ENCODE measurements at places on chromosomes 7 and 10.
A peak's percentile ranks its signal among the peaks of the same experiment; 100 is the strongest.

DNA sequence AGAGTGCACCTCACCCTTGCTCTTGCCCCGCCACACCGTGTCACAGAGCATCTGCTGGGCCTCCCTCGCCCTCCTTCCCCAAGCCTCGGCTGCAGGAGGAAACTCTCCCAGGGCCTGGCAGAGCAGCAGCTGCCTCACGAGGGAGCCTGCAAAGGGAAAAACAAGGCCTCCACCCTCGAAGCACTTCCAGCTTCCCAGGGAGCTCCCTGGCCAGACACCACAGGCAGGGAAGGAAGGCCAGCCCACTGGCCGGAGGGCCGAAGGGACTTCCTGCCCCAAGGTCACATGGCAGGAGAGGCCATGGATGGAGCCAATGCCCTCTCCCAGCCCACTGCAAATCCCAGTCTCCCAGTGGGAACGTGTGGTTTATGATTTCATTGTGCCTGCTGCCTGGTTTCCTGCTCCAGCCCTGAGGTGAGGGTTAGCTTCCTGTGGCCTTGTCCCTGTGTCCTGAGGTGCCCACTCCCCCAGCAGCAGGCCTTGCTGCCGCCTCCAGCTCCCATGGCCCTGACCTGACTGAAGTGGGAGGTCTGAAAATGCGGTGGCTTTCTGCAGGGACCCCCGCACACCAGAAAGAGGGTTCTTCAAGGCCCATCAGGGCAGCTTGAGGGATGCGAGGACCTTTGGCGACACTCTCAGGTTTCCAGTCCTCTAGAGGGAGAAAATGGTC lies 100.5 kb upstream of the PPIF start:
- no peak for DNase-seq

- no peak for DNase-seq
Observed at GRCh38 chr10:67004690-67005089, 78.9 kb downstream of the LRRTM3 start.

GRCh38 chr7:77687747-77688144 lies 8.5 kb upstream of the RSBN1L start:
- DNase-seq: no peak

GRCh38 chr10:97188261-97188711 lies 2.5 kb upstream of the SLIT1 start:
- DNase-seq: no peak

DNA sequence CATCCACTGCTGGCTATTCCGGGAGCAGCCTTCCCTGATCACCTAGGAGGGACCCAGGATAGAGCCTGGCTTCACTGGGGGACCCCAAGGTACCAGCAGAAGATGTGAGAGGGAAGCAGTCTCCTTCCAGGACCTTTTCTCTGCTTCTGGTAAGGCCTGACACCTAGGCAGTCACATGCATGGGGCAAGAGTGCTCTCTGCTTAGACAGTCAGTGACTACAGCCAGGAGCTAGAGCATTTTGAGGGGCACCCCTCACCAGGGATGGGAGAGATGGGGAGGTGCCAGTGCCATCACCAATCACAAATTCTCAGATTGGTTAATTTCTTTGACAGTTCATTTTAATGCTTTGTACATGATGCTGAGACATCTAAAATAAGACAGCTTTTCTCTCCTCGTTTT lies 13.9 kb upstream of the ADO start:
- DNase-seq: no peak

- DNase-seq: no peak
Observed at GRCh38 chr7:43692582-43693373, 36.5 kb downstream of the COA1 start.

DNA sequence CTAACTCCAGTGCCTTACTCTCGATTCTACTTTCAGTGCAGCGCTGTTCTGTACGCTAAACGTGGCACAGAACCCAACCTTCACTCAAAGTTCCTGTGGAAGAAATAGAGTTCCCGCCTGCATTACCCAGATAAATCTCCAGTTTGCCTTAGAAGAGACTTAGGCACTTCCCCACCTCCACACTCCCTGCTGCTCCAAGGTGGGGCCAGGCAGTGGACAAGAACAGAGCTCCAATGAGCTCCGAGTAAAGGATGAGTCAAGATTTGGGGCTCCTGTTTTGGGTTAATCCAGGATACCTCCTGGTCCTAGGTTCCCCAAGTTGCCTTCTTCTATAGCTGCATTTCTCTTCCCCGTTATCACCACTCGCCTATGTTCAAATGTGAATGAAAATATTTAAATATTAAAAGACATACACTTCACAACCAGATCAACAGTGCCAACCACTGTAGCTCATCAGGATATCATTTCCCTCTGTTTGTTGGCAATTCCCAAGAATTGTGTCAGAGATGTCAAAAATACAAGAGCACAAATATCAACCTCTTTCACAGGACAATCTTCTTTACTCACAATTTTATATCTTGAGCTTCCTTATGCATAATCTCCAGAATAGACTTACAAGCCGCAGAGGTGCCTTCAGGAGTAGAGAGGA lies 48.0 kb downstream of the MALSU1 start:
- DNase-seq: no peak

GRCh38 chr10:15744217-15744865 lies 24.6 kb upstream of the ITGA8 start:
- peak; percentile 44 for DNase-seq

- no peak for DNase-seq
Observed at GRCh38 chr7:84813376-84813775, 373.5 kb downstream of the SEMA3D start.

GRCh38 chr7:126483972-126484371 lies 768.8 kb downstream of the GRM8 start:
- DNase-seq: no peak

DNA sequence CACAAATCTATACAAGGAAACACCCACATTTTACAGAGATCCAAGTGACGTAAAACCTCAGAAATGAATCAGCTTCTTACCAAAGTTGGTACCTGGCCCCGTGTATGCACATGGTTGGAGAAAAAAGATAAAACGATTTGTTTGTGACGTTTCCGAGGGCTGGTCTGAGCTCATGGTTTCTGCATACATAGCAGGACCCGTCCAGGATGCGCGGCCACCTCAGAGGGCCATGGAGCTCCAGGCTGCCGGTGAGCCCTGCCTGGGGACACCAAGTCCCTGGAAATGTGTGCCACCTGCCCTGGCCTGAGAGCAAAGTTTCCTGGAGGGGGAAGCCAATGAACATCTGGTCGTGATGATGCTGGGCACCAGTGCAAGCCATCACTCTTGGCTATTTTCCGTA lies 402.6 kb upstream of the MKI67 start:
- DNase-seq: no peak

GRCh38 chr7:91198371-91198770 lies 65.9 kb upstream of the FZD1 start:
- no peak for DNase-seq

DNA sequence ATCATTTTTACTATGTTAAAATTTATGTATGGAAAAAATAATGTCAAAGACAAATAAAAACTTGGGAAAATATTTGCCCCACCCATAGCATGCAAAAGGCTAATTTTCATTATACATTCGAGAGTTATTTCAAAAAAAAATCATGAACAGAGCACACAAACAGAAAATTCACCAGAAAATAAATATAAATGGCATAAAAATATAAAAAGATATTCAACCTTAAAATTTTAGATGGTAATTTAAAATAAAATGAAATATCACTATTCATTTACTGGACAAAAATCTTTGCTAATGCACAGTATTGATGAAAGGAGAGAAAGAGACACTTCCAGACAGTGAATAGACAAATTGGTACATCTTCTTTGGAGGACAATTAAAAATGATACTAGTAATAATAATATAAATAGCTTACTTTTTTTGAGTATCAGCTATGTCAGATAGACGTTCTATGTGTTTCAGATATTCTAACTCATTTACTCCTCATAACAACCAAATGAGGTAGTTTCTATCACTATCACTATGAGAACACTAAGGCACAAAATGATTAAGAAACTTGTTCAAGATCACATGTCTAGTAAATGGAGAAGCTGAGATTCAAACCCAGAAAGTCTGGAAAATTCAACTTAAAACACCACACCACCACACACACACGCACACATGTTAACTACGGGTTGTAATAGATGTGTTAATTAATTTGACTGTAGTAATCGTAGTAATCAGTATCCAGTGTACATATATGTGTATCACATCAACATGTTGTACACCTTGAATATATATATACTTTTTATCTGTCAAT lies 63.0 kb downstream of the CCDC71L start:
- no peak for DNase-seq

- no peak for DNase-seq
Observed at GRCh38 chr7:36355490-36355889, 34.2 kb upstream of the ANLN start.

- DNase-seq: no peak
Observed at GRCh38 chr10:91683975-91684374, 51.1 kb upstream of the PPP1R3C start.

GRCh38 chr10:4725917-4726606 lies 99.9 kb upstream of the AKR1E2 start:
- DNase-seq: no peak

DNA sequence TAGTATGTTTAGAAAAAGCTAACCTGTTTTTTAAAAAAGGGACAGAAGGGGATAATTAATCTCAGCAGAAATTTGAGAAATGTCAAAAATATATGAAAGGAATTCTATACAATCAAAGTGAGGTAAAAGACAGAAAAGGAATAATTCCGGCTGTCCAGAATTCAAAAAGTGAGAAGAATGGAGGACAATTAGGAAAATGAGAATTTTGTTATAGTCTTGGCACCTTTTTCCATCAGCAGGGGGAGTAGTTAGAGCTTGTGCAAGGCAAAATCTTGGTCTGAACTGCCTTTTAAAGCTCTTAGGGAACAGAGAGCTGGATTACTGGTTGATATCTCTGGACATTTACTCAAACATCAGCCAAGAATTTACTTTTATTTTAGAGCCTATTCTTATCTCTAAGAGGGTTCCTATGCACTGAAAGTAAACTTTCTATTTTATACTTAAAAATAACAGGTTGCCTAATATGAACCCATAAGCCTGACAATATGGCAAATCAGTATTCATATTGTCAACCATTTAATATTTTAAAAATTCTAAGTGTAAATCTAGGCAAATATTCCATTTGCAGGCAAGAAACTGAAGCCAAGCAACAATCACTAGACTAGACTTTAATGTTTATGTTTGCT lies 185.6 kb downstream of the ANK3 start:
- peak; percentile 17 for DNase-seq

DNA sequence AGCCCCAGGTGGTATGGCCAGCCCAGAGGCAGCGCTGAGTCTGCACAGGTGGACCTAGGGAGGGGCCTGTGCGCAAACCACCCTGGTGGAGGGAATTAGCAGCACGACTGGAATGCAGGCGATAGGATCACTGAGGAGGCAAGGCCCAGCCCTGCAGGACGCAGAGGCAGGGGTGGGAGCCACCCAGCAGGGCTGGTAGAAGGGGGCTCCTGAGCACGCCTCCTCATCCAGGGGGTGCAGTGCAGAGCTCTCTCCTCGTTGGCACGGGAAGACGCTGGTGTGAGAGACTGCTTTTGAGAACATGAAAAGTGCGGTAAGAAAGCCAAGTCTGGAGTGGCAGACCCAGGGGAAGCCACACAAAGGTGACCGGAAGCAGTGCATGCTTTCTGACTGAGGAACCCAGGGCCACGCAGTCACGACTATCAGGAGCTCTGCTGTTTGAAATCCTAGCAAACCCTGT lies 6.0 kb downstream of the FXYD4 start:
- DNase-seq: no peak

DNA sequence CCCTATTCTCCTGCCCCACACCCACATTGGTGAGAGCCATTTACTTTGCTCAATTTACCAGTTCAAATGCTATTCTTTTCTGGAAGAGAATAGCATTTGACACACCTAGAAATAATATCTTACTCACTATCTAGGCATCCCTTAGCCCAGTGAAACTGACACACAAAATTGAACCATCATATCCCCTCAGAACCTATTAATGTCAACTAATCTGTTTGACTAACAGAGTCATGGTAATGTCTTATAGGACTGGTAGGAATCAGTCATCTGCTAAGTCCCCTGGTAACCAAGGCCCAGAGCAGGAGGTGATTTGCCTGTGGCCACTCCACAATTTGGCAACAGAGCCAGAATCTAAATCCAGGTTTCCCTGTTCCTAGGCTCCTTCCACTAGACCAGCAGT lies 63.3 kb downstream of the PPP1R3C start:
- no peak for DNase-seq

GRCh38 chr7:101363734-101364374 lies 1.2 kb downstream of the COL26A1 start:
- DNase-seq: peak; percentile 91

DNA sequence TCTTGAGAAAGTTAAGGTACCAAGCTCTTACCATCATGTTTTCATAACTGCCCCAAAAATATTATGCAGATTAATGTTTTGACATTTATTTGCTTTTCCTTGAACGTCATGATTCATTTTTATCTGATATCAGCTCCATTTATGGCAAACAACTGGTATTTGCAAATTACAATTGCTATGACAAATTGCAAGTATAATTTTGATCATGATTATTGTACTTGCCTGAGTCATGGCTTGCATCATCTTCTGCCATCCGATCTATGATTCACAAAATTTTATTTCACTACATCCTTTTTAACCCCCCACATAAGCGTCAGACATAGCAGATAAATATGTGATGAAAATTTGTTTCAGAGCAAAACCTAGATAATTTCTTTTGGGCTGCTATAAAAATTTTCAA lies 155.0 kb downstream of the STK31 start:
- no peak for DNase-seq

- no peak for DNase-seq
Observed at GRCh38 chr10:97789770-97790397, 18.1 kb upstream of the SFRP5 start.

GRCh38 chr7:139737221-139738100 lies 40.3 kb downstream of the HIPK2 start:
- DNase-seq: no peak

GRCh38 chr7:35630024-35630972 lies 64.6 kb downstream of the HERPUD2 start:
- DNase-seq: no peak

DNA sequence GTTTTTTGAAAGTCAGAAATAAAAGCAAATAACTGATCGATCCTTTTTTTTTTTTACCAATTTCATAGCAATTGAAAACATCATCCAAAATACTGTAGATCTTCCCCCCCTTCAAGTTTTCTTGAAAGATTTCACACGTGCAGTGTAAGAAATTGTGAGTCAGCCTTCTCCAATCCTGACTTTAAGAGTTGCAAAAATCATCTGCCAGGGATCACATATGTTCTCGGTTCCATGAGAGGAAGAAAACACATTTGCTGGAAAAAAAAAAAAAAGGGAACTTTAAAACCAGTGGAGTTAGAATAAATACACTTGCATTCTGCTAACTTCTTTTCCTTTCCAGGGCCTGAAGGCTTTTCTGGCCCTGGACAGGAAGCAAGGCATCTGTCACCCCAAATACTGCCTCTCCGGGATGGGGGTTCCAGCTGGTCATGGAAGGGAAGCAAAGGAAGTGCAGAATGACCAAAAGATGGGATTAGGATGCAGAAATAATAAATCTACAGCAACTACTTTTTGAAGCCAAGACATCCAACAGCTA lies 198.4 kb upstream of the KIAA1217 start:
- DNase-seq: no peak

- no peak for DNase-seq
Observed at GRCh38 chr10:15320118-15320517, 51.0 kb downstream of the FAM171A1 start.

- DNase-seq: no peak
Observed at GRCh38 chr7:18030758-18031157, 3.1 kb upstream of the PRPS1L1 start.

All from GM13977 (cell line).